RPMI8226 (cell line): ENCODE measurements at places on chromosomes 16 and 17.

DNA sequence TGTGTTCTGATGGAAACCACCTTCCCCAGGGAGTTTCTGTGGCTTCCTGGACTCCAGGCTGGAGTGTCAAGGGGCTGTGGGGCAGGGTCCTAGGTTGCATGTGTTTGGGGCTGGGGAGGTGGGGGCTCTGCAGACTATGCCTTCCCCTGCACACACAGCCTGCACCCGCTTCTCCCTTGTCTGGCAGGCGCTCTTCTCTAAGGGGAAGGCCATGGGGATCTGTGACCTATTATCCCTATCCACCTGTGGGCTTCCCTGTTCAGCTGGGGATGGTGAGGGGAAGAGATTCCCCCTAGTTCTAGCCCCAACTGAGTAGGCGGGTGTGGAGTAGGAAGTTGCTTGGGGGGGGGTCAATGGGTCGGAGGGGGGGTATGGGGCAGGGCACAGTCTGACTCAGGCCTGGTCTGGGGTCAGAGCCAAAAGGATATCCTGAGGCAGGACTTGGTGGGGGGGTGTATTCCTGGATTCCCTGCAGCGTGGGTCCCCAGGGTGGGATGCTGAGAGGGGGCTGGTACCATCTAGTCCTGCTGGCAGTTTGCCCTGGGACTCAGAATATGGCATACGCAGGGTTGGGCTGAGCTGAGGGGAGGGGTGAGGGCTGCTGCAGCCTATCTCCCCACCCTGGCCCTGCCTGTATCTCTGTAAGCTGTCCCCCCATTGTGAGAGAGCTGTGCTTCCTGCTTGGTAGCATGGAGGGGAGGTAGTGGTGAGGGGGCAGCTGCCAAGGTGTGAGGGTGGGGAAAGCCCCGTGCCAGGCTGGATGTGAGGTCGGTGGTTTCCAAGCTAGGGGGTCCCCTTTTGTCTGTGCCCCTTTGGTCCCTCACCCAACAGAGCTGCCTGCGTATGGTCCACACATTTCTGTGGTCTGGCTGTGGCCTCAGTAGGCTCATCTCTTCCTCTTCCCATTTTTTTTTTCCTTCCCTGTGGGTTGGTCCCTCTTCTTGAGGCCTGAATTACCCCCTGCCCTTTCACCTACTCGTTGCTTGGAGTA is 14.7 kb downstream of the RARA start:
- peak; percentile 55 for DNase-seq

DNA sequence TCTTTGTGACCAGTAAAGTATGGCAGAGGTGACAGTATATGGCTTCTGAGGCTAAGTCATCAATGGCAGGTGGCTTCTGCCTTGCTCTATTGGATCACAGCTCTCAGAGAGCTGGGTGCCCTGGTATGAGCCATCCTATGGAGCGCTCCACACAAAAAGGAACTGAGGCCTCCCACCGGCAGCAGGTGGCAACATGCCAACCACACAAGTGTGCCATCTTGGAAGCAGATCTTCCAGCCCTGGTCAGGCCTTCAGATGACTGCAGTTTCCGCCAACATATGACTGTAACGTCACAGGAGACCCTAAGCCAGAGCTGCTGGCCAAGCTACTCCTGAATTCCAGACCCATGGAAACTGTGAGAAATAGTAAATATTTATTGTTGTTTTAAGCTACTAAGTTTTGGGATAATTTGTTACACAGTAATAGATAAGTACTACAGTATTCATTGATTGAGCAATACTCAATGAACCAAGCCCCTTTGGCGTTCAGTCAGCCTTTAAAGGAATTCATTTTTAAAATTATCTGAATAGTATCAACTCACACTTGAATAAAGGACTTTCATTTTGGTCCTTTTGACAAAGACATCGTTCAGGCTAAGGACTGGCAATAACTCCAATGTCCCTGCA is 69.4 kb upstream of the LHX1 start:
- DNase-seq: no peak

DNA sequence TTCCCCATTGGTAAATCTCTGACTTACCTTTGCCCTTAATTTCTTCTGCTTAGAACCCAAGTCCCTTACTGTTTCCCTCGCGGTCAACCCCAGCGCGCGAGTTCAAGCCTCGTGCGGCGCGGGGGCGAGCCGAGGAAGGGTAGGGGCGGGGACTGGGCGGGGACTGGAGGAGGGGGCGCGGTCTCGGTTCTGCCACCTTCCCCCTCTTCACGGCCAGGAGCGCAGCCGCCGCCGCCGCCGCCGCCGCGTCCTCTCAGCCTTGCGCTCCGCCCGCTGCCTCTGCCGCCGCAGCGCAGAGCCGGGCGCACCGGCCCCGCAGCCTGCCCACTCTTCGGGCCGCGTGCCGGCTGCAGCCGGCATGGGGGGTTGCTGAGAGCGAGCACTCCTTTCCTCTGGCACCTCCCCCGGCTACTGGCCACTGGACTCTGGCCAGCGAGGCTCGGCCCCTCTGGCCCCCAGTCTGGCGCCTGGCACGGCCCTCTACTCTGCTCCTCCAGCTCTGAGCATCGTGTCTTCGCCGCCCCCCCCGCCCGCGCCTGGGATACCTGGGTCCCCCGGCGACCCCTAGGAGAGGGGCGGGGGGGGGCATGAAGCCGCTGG is at the start of gene RAPGEFL1:
Gene RAPGEFL1, plus strand, starts transcription at position 196 of the 600 bp plus-strand sequence. Its CDS starts 392 bp downstream, at position 588.
- DNase-seq: peak; percentile 69

GRCh38 chr17:9175700-9176467 is 154.6 kb downstream of the NTN1 start:
- no peak for DNase-seq

DNA sequence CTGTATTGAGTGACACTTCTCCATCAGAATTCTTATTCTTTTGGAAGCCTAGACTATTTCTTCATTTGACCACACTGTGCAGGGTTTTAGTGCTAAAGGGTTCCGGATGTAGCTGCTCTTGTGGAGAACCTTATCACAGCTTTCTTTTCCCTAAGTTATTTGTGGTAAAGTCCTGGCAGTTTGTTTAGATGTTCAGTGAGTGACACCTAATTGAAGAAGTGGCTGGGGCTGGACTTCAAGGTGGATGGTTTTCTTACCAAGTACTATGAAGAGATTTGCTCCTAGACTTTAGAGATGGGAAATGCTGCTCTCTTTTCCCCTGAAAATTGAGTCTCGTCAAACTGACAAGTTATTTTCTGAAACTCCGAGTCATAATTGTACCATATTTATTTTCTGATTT is 144.0 kb upstream of the TBX2 start:
- no peak for DNase-seq

DNA sequence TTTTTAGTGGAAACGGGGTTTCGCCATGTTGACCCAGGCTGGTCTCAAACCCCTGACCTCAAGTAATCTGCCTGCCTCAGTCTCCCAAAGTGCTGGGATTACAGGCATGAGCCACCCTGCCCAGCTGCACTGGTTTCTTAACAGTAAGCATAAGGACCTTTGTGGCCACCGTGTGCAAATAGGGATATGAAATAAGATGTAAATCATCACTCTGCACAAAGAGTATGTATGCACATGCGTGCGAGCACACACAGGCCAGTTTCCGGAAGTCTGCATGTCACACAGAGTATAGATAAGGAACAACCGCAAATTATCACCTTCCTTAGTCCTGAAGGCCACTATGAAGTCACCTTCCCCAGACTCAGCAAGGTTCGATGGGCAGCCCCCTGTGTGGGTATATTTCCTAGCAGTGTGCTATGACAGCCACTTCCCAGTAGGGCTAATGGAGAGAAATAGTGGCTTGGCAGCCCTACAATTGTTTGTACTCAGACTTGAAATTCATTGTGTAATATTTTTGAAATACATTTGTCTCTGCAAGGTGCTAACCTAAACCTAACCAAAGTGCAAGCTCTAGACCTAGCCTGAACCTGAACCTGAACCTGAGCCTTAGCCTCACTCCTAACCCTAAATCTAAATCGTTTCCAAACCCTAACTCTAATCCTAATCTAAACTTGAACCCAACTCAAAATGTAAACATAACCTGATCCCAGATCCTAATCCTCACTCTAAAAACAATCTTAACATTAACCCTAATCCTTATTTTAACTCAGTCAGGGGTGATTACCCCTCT is 48.4 kb upstream of the SKAP1 start:
- DNase-seq: no peak

- no peak for DNase-seq
Observed at GRCh38 chr16:88922114-88922825, 54.7 kb downstream of the CBFA2T3 start.

- DNase-seq: no peak
Observed at GRCh38 chr17:78541488-78542206, 35.5 kb downstream of the DNAH17 start.

GRCh38 chr17:35073991-35074627 is 10.6 kb upstream of the RFFL start:
- peak; percentile 19 for DNase-seq

GRCh38 chr16:4796982-4797804 is 2.0 kb downstream of the SMIM22 start:
- DNase-seq: no peak

- no peak for DNase-seq
Observed at GRCh38 chr17:6392609-6393350, 42.1 kb downstream of the AIPL1 start.

DNA sequence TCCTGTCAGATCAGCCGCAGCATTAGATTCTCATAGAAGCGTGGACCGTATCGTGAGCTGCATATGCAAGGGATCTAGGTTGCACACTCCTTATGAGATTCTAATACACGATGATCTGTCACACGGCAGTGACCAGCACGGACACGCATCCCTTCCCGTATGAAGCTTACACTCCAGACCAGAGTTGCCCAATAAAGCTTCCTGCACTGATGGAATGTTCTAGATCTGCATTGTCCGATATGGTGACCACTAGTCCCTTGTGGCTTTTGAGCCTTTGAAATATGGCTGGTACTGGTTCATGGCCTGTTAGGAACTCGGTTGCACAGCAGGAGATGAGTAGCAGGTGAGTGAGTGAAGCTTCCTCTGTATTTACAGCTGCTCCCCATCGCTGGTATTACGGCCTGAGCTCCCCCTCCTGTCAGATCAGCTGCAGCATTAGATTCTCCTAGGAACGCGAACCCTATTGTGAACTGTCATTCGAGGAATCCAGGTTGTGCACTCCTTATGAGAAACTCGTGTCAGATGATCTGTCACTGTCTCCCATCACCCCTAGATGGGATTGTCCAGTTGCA is 49.8 kb upstream of the ZCCHC14 start:
- no peak for DNase-seq

GRCh38 chr17:51703361-51704341 is 443.3 kb downstream of the UTP18 start:
- DNase-seq: no peak

DNA sequence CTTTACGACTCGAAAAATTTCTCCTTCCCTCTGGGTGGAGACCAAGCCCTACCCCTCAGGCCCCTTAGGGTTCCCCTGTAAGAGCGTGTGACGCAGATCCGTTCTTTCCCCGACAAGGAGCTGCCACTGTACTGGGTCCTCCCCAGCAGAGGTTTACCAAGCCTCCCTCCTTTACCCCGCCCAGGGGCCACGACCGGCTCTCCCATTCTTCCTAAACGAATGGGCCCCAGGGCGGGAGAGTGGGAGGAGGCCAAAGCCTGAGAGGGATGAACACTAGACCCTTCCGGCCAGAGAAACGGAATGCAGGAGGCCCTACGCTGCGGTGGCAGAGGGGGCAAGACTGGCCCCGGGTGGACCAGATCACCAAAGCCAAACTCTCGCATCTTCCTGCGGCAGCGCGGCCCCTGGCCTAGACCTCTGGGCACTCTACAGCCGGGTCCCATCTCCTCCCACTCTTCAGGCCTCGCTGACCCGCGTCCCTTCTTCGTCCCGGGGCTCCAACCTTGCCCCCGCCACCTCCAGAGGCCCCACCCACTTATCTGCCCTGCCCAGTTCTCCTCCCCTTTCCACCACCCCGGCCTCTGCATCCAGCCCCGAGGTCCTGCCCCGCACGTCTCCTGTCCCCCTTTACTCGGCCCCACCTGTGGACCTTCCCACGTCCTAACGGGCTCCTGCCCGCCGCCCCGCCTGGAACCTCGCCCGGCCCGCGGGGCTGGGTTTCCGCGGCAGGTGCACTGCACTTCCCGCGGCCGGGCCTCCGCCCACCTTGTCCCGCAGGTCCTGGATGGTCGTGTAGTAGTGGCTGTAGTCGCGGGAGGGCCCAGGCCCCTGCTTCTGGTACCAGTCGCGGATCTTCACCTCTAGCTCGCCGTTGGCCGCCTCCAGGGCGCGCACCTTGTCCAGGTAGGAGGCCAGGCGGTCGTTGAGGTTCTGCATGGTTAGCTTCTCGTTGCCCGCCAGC is 765 bp downstream of the KRT19 start:
- DNase-seq: no peak

DNA sequence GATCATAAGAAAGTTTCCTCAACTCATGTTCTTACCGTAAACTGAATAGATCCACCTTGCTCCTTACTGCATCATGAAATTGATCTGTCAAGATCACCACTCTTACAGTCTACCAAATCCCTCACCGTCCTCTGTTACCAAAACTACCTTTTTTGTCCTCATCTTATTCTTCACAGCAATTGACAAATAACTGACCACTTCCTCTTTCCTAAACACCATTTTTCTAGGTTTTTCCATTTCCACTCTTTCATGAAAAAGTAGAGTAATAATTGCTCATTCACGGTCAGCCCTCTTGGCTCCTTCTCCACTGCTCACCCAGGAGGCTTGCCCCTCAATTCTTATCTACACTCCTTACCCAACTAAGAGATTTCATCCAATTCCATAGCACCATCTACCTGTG is 44.9 kb downstream of the ABCA5 start:
- no peak for DNase-seq
